ENCODE measurements at places on chromosomes 1 and 21.

DNA sequence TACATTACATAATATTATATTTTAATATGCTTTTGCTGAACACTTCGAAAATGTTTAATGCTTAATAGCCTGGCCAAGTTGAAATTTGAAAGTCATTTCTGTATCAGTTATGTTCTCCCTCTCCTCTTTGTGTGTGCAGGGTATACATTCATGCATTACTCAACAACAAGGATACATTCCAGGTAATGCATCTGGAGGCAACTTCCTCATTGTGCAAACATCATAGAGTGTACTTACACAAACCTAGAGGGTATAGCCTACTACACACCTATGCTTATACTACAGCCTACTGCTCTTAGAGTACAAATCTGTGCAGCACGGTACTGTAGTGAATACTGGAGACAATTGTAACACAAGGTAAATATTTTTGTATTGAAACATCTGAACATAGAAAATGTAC, 407.3 kb downstream of the MRPL39 start:
- no peaks in the 10 kb centered on the region for H3K27me3 ChIP-seq
- no peak for DNase-seq
- H3K4me1 ChIP-seq: no peaks in the 10 kb centered on the region

- H3K36me3 ChIP-seq: no peaks in the 10 kb centered on the region
Measured at GRCh38 chr1:225820522-225821120, 10.7 kb downstream of the EPHX1 start.

GRCh38 chr1:65247419-65248359, 61.7 kb upstream of the DNAJC6 start:
- no peaks in the 10 kb centered on the region for H3K4me1 ChIP-seq
- no peak overlapping the region for H3K27ac ChIP-seq
- DNase-seq: no peak
- no peak overlapping the region for H3K4me3 ChIP-seq
- no peaks in the 10 kb centered on the region for H3K36me3 ChIP-seq

DNA sequence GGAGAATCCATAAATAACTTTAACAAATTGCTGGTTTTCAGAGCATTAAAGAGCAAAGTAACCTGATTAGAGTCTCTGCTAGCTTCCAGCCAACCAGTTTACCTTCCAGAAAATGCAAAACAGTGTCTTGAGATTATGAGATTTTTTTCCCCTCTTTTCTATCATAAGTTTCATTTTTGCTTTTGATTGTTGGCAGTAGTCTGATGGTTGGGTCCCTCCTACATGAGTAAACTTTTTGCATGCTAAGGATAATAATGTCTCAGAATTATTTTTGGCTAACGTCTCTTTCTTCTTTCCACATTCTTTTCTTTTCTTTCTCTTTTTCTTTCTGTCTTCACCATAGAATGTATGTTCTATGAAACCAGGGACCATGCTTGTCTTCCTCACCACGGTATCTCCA, 6.3 kb upstream of the ADAMTS5 start:
- no peak for DNase-seq
- no peaks in the 10 kb centered on the region for H3K36me3 ChIP-seq
- no peak overlapping the region for H3K27ac ChIP-seq
- H3K27me3 ChIP-seq: peaks cover 4% of the 10 kb centered on the region
- no peaks in the 10 kb centered on the region for H3K4me1 ChIP-seq

- no peaks in the 10 kb centered on the region for H3K36me3 ChIP-seq
- H3K27me3 ChIP-seq: peaks cover 3% of the 10 kb centered on the region
- H3K27ac ChIP-seq: no peak overlapping the region
- H3K4me3 ChIP-seq: no peak overlapping the region
- no peaks in the 10 kb centered on the region for H3K4me1 ChIP-seq
Measured at GRCh38 chr1:53509775-53510174, 50.6 kb downstream of the DMRTB1 start.

DNA sequence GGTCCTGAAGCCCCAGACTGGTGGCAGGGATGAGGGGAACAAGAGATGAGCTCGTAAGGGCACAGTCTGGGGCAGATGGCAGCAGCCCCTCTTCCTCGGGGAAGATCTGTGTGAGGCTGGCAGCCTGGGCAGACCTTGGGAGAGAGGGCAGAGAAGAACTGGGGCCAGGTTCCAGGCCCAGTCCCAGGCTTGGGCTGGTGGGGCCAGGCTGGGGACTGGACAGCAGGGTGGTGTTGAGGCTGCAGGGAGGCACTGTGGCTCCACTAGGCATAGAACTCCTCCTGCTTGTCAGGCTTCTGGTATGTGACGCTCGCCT, 35.7 kb downstream of the SDC3 start:
- H3K36me3 ChIP-seq: no peaks in the 10 kb centered on the region
- no peak overlapping the region for H3K4me3 ChIP-seq
- H3K4me1 ChIP-seq: peaks cover 4% of the 10 kb centered on the region
- no peak for DNase-seq
- H3K27ac ChIP-seq: no peak overlapping the region

DNA sequence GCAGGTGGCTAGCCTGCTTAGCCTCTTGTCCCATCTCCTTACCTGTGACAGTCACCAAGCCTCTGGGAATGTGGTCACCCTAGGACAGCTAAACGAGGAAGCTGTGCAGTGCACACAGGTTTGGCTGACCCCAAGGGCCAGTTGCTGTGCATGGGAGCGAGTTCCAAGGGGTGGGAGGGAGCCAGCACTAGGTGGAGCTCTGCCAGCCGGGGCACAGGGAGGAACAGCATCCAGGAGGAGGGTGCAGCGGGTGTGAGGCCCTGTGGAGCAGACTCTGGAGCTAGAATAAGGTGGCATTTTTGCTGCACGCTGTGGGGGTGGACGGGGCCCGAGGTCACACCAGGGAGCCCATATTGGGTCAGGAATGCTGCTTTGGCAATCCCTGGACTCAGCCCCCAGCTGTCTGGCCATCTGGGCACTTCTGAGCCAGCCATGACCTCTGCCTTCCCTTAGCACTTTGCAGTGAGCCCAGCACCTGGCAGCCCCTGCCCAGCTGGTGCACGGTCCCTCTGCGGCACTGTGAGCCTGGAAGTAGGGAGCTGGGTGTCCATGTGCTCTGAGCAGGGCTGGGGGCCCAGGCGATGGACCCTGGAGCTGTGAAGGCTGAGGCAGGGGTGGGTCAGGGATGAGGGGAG, 8.7 kb downstream of the PDXK start:
- H3K4me1 ChIP-seq: peaks cover 45% of the 10 kb centered on the region
- H3K36me3 ChIP-seq: peaks cover 5% of the 10 kb centered on the region

DNA sequence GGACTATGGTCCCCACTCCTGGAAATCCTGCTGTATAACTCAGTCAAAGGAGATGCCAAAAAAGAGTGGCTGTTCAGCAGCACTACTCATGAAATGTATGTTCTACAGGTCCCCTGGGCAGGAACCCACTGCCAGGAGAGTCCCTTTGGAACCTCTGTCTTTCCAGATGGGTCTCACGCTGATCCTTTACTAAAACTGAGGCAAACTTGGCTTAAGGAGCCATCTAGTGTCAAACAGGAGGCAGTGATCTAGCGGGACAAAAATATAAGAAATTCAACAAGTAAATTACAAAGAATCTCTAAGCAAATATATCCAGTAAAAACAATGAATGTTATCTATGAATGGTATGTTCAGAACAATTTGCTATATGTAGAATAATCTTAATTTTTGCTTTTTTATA, 80.5 kb upstream of the PRMT6 start:
- H3K27ac ChIP-seq: no peak overlapping the region
- no peaks in the 10 kb centered on the region for H3K4me1 ChIP-seq
- H3K27me3 ChIP-seq: no peaks in the 10 kb centered on the region
- DNase-seq: no peak
- H3K4me3 ChIP-seq: no peak overlapping the region
- H3K36me3 ChIP-seq: no peaks in the 10 kb centered on the region

DNA sequence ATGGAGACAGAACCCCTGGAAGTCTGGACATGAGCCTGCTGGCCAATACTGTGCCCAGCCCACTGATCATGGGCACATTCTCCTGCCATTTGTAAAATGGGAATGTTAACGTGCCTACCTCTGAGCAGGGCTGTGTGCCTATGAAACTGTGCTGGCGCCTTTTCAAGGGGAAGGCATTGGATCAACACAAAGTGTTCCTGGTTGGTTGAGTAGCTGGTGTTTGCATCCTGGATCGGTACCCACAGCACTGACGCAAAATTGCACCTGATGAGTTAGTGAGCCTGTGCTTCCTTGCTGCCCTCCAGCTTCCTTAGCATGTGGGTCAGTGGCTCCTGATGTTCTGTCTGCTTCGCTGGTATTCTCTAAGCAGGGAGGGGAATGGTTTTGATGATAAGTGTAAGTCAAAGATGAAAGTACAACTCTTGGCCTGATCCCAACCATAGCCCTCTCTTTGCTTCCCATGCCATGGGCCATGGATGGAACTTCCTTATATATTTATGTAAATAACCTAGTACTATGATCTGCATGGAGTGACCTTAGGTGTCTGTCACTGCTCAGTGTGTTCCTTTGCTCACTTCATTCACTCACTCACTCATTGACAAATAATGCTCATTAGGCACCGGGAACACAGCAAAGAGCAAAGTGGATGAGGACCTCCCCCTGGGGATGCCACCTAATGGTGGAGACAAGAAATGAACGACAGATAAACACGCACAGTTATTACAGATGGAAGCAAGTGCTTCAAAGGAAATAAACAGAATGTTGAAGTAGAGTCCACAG, 22.7 kb downstream of the MAB21L3 start:
- H3K4me3 ChIP-seq: no peak overlapping the region
- no peaks in the 10 kb centered on the region for H3K36me3 ChIP-seq
- no peak overlapping the region for H3K27ac ChIP-seq

DNA sequence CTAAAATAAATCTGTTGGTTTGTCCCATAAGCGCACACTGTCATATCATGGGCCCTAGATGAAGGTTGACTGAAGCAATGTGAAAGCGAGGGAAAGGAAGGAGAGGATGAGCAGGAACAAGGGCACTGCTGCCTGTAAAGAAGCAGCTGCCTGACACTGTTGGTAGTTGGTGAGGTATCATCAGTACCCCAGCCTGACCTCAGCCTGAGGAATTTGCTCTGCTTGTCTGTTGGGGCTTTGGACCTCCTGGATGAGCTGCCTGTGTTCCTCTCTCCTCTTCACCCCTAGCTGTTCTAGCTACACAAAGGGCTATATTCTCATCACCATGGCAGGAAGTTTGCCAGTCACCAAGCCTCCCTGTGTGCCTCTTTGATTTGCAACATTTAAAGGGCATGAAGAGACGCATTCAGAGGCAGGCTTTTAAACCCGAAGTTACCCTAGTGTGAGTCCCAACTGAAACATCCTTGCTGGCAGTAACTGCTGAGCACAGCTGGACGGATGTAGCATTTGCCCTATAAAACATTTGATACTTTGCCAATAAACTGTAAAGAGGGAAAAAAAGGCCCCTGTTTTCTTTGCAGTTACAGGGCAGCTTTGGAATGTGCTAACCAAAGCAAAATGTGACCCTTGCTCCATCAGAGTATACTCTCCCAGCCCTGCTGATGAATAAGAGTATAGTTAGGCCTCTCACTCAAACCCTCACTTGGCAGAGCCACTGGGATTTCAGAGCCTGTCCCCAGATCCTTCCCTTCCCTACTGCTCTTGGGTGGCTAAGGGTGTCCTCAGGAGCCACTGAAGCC, 22.2 kb upstream of the SPATA6 start:
- H3K27ac ChIP-seq: no peak overlapping the region
- H3K4me1 ChIP-seq: peaks cover 3% of the 10 kb centered on the region
- DNase-seq: no peak
- no peaks in the 10 kb centered on the region for H3K36me3 ChIP-seq

DNA sequence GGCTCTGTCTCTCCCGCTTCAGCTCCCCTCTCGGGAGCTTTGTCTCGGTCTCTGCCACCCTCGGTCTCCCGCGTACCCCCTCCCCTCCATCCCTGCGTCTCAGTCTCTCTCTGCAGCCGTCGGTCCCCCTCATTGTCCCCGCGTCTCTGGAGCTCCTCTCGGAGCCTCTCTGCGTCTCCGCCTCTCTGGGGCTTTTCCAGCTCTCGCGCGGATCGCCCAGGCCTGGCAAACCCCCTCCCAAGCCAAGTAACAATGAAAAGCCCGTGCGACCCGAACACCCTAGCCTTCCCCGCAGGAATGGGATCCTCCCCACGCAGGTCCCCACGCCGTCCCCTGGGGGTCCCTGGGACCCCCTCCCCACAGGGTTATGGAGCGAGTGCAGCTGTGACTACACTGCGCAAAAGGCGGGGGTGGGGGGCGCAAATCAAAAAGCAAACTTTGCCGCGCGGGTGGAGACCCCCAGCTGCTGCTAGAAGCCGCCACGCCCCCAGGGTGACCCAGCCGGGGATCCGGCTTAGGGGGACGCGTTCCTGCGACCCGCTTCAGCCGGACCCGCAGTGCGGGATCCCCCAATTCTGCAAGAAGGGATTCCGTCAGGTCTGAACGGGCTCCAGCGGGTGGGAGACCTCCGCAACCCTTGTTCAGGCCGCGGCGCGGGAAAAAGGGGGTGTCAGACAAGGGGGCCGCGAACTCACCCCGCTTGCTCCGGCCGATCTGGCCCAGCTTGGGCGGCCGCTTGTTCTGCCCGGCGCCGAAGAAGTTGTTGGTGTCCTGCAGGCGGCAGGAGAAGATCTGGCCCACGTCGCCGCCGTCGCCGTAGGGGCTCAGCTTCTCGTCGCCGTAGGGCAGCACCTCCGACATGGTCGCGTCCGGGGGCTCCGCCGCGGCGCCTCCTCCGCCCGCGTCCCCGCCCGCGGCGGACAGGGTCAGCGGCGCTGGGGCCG, 1.2 kb downstream of the CAMK2N1 start:
- no peaks in the 10 kb centered on the region for H3K36me3 ChIP-seq
- H3K27me3 ChIP-seq: peaks cover 80% of the 10 kb centered on the region
- no peak overlapping the region for H3K27ac ChIP-seq
- peak overlapping the region; percentile 57 for H3K4me3 ChIP-seq
- DNase-seq: no peak
- H3K4me1 ChIP-seq: peaks cover 6% of the 10 kb centered on the region

DNA sequence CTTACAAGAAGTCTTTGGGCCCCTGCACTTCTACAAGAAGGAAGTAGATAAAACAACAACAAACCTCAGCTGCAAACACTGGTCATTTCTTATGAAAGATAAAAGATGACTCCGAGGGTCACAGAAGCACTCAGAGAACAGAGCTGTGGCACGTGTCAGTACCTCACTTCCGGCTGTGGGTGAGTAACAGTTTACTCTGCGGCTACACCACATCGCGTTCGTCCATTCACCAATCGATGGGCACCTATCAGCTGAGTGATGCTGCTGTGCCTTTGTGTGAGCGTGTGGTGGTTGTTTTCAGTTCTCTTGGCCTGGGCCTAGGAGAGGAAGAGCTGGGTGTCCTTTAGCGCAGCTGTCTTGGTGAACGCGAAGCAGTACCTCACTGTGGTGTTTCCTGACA, 49.9 kb downstream of the COL6A1 start:
- H3K27me3 ChIP-seq: no peaks in the 10 kb centered on the region
- no peak overlapping the region for H3K4me3 ChIP-seq
- no peaks in the 10 kb centered on the region for H3K4me1 ChIP-seq
- no peak for DNase-seq
- no peaks in the 10 kb centered on the region for H3K36me3 ChIP-seq

DNA sequence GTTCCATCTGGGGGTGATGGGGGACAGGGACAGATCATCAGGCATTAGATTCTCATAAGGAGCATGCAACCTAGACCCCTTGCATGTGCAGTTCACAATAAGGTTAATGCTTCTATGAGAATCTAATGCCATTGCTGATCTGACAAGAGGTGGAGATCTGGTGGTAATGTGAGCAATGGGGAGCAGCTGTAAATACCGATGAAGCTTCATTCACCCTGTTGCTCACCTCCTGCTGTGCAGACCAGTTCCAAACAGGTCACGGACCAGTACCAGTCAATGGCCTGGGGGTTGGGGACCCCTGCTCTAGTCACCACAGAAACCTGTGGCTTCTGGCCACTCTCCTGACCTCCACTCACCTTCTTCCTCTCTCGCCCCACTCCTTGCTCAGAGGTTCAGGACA, 229.9 kb downstream of the PTPRU start:
- no peaks in the 10 kb centered on the region for H3K27me3 ChIP-seq
- H3K27ac ChIP-seq: no peak overlapping the region
- H3K4me1 ChIP-seq: no peaks in the 10 kb centered on the region
